ENCODE measurements at places on chromosomes 5 and 9.

GRCh38 chr9:77960356-77961153 lies 71.1 kb downstream of the GNAQ start:
- peak; percentile 34 for DNase-seq

- peak; percentile 38 for DNase-seq
Observed at GRCh38 chr5:156794687-156795086, 55.4 kb upstream of the PPP1R2B start.

- DNase-seq = peak; percentile 33
Observed at GRCh38 chr9:111857555-111858211, 38.9 kb upstream of the UGCG start.

DNA sequence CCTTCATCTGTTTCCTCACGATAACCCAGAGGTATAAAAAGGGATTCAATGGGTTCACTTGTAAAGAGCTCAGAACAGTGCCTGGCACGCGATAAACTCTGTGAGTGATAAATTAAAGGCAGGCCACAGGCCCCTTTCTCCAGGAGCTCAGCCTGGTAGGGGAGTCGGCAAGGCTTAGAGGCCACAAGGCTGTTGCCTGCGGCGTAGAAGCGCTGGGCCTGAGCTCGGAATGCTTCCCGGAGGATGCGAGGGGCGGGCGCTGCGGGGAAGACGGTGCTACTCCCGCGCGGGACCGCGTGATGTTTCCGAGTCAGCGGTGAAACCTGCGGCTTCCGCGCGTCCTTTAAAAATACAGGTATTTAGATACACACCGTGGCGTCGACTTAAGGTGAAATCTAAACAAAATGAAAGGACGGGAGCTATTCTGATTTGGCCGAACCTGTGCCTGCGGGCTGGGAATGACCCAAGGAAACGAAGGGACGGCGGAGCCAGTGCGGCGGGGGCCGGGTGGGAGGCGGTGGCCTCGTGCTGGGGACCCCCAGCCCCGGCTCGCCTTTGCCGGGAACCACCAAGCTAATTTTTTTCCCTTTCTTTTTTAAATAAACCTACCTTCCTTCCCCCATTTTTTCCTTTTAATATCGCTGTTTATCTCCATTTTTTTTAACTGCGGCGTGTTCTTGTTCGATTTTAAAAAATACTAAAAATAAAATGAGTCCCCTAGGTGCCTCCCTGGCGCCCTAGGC lies 6.2 kb downstream of the NKX2-5 start:
- DNase-seq = no peak

DNA sequence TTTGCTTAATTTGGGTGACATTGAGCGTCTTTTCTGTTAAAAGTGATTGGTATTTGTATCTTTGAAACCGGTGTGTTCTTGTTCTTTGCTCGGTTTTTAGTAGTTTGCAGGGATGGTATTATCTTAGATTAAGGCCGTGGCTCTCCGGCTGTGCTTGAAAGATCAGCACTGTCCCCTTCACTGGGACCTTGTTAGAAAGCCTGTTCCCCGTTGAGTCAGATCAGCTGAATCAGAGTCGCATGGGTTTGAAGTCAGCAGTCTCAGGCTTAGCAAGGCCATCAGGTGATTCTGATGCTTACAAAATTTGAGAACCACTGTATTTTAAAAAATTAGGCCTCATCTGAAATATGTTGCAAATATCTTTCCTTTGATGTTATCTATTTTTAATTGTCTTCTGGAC lies 5.0 kb downstream of the DIRAS2 start:
- no peak for DNase-seq

GRCh38 chr9:106772523-106773290 lies 90.3 kb upstream of the ZNF462 start:
- DNase-seq = no peak

DNA sequence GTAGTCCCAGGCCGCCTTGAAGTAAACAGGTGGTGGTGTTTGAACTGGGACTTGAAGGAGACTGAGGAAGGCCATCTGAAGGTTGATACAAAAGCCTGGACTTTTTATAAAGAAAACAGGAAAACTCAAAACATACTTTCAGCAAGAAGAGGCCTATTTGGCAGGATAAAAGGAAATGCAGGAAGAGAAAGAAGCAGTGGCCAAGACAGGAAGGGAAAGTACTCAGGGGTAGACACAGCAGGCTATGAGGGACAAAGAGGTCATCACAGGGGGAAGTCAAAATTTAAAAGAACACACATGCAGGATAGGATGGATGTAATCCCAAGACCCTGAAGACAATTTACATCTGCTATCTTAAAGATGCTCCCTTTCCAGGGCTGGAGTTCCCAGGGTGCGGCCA lies 13.0 kb downstream of the TLE1 start:
- DNase-seq = no peak

Measured in NCI-H69 (cell line).